ENCODE measurements at places on chromosomes 5 and 9.
A peak's percentile ranks its signal among the peaks of the same experiment; 100 is the strongest.

GRCh38 chr5:31237174-31237573 lies 43.7 kb downstream of the CDH6 start:
- DNase-seq, result peak; percentile 41

- peak; percentile 86 for DNase-seq
Measured at GRCh38 chr5:66757219-66757833, 161.1 kb downstream of the MAST4 start.

DNA sequence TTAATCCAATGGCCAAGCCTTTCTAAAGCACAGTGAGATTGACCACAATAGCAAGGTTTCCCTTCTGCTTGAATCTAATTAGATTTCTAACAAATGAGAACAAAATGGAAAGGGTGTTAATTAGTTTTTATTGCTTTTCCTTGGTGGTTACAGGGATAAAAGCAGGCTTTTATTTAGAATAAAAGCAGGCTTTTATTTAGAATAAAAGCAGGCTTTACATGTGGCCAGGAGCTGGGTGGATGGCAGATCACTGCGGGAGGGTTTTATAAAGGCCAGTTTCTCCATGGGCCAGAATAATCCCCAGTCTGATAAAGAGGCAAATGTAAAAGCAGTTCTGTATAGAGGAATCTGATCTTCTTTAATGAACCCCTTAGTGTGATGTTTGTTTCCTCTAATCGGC lies 470.2 kb downstream of the TMEM232 start:
- peak; percentile 19 for DNase-seq

DNA sequence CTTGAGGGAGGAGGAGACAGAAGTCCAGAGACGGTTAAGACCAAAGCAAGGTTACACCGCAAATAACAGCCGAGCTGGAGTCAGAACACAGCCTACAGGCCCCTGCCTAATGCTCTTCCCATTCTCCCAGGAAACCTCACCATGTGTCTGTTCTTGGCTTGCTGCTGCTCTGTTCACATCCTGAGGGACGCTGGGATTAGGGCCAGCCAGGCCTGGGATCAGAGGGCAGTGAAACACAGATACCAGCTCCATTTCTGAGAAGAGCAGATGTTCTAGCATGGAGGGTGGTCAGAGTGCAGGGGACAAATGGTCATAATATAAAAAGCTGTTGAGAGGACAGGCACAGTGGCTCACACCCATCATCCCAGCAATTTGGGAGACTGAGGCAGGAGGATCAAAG lies 124.8 kb upstream of the LARP1 start:
- no peak for DNase-seq

Measured in NCI-H69 (cell line).